ENCODE measurements at places on chromosomes 13 and 19.
A peak's percentile ranks its signal among the peaks of the same experiment; 100 is the strongest.

- no peak for DNase-seq
Observed at GRCh38 chr13:34076319-34076718, 258.4 kb downstream of the RFC3 start.

DNA sequence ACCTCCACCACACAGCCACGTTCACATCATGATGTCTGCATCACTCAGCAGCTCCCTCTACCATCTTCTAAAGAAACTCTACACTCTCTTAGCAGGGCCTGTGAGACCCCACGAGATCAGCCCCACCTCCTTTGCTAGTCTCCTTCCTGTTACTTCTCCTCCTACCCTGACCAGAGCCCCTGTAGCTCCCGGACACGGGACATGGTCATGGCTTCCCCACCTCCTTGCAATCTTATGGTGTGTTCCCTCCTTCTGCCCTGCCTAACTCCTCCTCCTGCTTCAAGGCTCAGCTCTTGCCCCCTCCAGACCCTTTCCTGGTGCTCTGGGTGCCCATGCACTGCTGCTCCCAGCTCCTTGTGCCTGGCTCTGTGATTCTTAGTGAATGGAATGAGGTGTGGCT is 8.1 kb upstream of the MRPS31 start:
- no peak for DNase-seq

GRCh38 chr19:6826281-6826920 is 53.9 kb downstream of the VAV1 start:
- DNase-seq: no peak

- no peak for DNase-seq
Observed at GRCh38 chr19:31146015-31146414, 203.2 kb downstream of the TSHZ3 start.

DNA sequence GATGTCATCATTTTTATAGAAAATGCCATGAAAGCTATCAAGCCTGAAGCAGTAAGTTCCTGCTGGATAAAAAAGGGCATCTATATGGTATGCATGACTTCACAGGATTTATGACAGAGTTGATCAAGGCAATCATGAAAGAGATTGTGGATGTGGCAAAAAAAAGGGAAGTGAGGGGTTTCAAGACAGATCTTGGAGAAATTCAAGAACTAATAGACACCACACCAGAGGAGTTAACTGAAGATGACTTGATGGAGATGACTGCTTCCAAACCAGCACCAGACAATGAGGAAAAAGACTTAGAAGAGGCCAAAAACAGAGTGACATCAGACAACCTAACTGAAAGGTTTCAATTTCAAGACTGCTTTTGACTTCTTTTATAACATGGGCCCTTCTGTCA is 691.1 kb upstream of the SLC10A2 start:
- DNase-seq: no peak

- DNase-seq: no peak
Observed at GRCh38 chr13:39486758-39487157, 116.2 kb downstream of the LHFPL6 start.

GRCh38 chr13:32989290-32989667 is 26.9 kb upstream of the KL start:
- no peak for DNase-seq

DNA sequence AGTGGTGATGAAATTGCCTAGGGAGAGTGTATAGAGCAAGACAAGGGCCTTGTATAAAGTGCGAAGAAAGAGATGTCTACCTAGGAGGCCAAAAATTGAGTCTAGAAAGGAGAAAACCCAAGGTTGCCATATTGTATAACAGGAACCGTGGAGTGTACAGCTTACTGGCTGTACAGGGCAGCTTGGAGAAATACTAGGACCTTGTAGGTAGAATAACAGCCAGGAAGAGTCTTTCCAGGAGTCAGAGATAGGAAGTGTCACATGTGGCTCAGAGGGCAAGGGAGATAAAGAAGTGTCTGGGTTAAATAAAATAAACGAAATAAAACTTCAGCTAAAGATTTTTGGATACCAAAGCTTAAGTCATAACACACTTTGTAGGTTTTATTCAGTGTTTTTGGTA is 12.4 kb downstream of the CDK8 start:
- no peak for DNase-seq

GRCh38 chr19:46372901-46373490 is 26.1 kb downstream of the PPP5C start:
- no peak for DNase-seq

DNA sequence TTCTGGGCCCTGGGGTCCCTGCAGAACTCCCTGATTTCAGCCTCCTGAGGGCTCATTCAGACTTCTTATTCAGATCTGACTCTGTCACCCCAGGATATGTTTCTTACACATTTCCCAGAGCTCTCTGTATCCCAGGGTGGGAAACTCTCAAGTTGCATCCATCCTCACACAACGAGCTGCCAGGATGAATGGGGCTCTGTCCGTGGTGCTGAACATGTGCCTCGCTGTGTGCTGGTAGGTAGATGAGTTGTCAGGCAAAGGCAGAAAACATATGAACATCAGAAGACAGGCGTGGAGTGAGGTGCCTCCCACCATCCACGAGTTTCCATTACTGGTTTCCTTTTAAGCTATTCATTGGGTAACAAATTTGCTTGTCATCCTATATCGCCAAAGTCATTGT is 11.4 kb upstream of the IGFL1 start:
- peak; percentile 72 for DNase-seq

DNA sequence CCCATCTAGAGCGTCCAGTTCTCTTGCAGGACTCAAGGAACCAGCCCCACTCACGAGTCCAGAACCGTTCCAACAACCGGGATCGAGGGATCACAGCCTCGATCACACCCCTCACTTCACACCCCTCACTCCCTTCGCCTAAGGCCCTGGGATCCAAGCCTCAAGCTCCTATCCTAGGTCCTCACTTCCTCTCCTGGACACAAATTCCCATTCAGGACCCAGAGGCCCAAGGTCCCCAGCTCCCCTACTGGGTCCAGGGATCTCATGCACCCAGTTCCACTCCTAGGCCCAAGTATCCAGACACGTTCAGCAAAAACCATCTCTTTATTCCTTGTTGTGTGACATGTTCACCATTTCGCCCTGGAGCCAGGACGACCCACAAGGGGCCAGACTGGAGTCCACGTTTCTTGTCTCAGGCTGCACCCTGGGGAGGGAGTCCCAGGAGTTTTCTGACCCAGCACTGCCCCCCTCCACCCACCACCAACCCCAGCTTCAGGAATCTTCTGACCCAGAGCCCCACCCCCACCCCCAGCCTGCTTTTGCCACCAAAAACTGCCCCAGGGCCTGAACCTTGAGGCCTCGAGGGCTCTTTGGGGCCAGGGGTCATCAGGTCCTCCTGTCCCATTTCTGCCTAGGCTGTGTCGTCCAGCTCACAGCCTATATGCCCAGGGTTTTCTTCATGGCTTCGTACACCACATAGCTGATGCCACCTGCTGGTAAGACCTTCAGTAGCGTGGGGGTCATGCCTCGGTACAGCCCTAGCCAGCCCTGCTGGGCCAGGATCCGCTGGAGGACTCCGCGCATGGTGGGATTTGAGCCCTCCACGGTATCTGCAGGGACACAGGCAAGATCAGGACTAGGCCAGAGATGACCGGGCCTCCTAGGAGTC is 1.4 kb upstream of the KHSRP start:
- DNase-seq: peak; percentile 47

DNA sequence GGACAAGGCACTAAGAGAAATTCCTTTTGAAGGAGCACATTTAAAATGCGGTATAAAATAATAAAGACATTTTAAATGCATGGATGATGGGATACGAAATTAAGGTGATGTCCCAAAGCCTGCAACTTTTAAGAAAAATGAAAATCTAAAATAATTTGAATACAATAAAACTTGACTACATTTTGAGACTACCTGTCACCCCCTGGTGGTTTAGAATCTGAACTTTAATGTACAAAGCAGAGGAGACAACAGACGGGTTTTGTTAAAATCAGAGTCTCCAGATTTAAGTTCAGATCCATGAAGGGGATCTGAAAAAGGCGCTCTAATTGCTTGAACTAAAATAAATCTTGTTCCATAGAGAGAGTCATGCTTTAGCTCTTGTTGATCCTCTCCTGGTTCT is 1129.3 kb upstream of the PCDH20 start:
- DNase-seq: no peak

GRCh38 chr13:41746259-41746658 is 214.7 kb downstream of the VWA8 start:
- DNase-seq: no peak

DNA sequence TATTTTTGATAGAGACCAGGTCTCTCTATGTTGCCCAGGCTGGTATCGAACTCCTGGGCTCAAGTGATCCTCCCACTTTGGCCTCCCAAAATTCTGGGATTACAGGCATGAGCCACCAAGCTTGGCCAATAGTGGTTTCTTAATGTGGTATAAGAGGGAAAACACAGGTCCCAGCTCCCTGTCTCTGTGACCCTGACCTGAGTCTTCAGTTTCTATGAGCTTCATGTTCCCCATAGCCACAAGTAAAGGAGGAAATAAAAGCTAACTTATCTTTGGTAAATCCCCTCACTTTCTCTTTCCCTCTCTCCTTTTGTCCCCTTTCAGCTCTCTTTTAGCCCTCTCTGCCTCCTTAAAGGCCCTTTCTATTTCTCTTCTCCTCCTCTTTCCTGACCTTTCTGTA is 50.3 kb downstream of the ABCC4 start:
- no peak for DNase-seq

DNA sequence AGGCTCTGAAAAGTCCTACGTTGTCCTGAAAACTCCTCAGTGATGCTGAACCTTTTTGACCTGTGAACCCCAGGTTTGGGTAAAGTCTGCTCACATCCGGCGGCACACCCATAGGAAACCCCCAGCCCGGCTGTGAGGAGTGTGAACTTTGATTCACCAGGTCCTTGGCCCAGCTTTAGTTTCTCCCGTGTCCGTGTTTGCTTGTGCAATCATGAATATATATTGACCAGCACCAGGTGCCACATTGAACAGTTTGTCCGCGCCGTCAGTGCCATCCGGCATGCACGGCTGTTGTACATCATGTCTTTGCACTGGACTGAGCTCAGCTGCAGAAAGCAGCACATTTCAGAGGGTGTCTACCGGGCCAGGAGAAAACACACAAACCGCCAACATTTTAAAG is 45.3 kb downstream of the NFIC start:
- no peak for DNase-seq

DNA sequence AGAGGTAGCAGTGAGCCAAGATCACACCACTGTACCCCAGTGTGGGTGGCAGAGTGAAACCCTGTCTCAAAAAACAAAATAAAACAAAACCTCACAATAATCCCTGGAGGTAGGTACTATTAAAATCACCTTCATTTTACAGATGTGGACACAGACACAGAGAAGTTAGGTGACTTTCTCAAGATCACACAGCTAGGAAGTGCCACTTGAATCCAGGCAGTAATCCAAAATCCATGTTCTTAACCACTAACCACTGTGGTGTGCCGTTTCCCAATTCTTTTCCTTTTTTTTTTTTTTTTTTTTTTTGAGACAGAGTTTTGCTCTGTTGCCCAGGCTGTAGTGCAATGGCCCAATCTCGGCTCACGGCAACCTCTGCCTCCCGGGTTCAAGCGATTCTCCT is 9.0 kb downstream of the PPP1R14A start:
- DNase-seq: no peak

GRCh38 chr13:114047358-114047881 is 73.5 kb upstream of the C13orf46 start:
- no peak for DNase-seq

GRCh38 chr13:69028936-69029335 is 1078.7 kb upstream of the ATXN8OS start:
- DNase-seq: no peak

GRCh38 chr13:113000575-113000974 is 31.6 kb downstream of the MCF2L start:
- DNase-seq: no peak
